Muscle of arm (tissue), 14 donors: ENCODE measurements at places on chromosomes 7 and 10.

DNA sequence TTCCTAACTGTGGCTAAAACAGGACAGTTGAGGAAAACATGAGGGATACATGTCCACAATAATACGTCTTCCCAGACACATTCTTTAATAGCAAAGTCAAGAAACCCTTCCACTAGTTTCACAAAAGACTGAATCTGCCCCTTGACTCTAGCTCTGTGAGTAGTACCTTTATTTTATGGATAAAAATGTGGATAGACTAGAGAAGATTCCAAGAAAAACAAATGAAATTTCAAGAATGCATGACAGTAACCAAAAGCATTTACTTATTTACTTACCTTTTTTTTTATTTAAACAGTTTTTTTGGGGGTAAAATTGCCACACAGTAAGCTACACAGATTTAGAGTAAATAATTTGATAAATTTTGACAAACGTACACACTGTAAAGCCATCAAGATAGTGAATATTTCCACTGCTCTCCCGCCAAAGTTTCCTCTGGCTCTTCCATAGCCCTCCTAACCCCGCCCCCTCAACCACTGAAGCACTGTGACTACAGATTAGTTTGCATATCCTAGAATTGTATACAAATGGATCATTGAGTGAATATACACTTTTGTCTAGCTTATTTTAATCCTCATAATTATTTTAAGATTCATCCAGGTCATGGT is 420.4 kb upstream of the ZMIZ1 start:
- no peak for DNase-seq

DNA sequence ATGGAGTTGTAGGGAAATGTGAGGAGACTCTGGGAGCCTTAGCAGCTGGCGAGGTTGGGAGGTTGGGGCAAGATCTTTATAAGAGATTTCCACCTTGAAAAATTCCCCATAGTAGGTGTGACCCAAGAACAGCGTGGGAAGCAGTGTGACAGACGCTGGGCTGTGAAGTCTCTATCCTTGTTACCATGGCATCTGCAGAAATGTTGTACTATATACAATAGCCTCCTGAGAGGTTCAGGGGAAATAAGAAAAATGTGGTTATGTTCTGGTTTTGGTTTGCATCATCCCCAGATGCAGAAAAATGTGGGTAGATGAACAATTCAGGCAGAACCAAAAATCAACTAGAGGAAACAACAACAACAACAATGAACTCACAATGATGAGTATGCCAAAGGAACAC is 498.6 kb downstream of the SH2D4B start:
- DNase-seq = no peak

DNA sequence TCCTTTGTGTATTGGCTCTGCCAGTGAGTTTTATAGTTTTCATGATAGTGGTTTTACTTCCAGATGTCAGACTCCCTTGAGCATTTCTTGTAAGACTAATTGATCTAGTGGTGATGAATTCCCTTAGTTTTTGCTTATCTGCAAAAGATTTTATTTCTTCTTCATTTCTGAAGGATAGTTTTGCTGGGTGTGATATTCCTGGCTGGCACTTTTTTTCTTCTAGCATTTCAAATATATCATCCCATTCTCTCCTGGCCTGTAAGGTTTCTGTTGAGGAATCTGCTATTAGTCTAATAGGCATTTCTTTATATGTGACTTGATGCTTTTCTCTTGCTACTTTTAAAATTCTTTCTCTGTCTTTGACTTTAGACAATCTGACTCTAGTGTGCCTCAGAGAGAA is 64.8 kb downstream of the SLC16A9 start:
- DNase-seq = no peak

DNA sequence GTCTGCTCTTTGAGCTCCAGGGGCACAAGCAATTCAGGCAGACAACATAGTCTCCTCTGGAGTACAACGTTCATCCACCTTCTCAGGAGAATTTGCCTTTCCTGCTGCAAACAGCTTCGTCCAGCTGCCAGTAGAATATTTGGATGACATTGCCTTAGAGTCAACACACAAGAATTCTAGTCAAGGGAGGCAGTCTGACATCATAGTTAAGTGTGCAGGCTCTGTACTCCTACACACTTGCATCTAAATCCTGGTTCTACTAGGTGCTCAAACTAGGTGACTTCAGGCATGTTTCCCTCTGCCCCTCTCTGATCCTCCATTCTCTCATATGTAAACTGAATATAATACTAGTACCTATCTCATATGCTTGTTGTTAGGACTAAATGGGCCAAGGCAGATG is 314.8 kb downstream of the HPSE2 start:
- DNase-seq = peak; percentile 43

DNA sequence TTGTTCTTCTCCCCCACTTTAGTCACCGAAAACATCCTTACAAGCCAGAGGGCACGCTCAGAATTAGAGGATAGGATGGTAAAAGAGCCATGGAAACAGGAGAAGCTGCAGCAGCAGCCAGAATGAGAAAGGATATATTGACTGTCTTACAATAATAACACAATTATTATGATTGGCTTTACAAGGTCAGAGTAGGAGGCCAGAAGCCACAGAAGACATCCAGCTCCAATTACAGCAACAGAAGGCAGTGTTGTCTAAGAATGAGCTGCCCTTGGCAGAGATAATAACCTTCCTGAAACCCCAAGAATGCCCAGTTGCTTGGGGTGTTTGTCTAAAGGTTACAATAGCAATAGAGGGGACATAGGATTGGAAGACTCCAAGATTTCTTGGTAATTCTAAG is 168.8 kb downstream of the C1GALT1 start:
- no peak for DNase-seq

GRCh38 chr10:32072025-32072800 is 16.0 kb upstream of the KIF5B start:
- no peak for DNase-seq

- DNase-seq = no peak
Observed at GRCh38 chr7:56009695-56010094, 41.5 kb downstream of the PSPH start.

- DNase-seq = no peak
Observed at GRCh38 chr7:36138209-36138608, 14.8 kb upstream of the EEPD1 start.

- DNase-seq = no peak
Observed at GRCh38 chr10:132282667-132283603, 24.8 kb downstream of the STK32C start.

DNA sequence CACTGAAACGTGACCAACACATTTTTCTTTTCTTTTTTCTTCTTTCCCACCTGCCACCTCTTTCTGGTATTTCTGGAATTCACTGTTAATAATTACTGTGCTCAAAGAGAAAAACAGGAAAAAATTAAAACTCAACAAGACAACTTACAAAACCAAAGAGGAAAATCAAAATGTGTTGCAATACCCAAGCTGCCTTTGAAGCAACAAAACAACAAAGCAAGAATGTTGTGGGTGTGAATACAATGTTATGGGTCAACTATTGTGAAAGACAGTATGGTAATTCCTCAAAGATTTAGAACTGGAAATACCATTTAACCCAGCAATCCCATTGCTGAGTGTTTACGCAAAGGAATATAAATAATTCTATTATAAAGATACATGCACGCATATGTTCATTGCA is 415.1 kb downstream of the GFRA1 start:
- no peak for DNase-seq

DNA sequence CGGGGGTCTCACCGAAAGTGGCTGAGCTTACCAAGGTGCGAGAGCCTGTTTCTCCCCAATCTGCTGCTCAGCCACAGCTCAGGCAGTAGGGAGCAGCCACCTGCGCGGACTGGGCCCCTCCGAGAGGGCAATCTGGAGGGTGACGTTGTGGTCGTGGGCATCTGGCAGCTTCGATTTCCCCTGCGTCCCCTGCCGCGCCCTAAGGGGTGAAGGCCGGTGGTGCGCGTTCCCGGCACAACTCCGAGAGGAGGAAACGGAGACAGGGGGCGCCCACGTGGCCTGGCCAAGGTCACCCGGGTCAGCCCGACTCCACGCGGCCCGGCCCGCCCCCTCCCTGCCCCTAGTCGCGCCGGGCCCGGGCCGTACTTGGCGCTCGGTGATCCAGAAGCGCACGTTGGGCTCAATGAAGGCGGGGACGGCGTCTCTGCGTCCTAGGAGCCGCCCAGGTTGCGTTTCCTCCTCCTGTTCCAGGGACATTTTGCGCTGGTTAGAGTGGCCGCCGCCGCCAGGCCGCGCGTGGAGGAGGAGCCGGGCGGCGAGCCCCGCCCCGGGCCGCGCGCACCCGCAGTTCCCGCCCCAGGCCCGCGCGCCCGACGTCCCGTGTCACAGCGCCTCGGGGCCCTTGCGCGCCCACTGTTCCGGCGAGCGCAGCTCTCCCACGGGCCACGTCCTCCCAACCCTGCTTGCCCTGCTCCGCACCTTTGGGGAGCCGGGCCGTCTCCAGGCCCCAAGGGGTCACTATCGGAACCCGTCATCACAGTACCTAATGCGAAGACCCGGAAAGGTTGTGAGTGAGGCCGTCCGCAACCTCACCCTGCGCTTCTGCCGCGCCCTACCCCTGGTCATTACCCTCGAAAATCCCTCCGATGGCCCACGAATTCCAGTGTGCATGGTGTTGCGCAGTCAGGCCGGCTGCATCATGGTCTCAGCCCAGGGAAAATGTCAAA is at the start of gene SFXN4:
TSS of gene SFXN4 (minus strand) at position 544 of the 947 bp plus-strand sequence. CDS start at position 477, 67 bp downstream.
- peak; percentile 74 for DNase-seq

DNA sequence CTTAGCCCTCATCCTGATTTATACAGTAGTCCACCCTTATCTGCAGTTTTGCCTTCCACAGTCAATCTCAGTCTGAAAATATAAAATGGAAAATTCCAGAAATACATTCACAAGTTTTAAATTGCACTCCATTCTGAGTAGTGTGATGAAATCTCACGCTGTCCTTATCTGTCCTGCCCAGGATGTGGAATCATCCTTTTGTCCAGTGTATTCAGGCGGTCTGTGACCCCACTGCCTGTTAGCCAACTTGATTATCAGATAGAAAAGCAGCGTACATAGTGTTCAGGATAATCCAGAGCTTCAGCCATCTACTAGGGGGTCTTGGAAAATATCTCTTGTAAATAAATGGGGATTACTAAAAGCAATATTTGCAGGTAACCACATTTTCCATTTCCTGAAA is 146.3 kb downstream of the MALRD1 start:
- no peak for DNase-seq

GRCh38 chr10:36801660-36802059 is 323.7 kb upstream of the ANKRD30A start:
- no peak for DNase-seq

- DNase-seq = no peak
Observed at GRCh38 chr10:12638103-12638502, 288.8 kb downstream of the CAMK1D start.

DNA sequence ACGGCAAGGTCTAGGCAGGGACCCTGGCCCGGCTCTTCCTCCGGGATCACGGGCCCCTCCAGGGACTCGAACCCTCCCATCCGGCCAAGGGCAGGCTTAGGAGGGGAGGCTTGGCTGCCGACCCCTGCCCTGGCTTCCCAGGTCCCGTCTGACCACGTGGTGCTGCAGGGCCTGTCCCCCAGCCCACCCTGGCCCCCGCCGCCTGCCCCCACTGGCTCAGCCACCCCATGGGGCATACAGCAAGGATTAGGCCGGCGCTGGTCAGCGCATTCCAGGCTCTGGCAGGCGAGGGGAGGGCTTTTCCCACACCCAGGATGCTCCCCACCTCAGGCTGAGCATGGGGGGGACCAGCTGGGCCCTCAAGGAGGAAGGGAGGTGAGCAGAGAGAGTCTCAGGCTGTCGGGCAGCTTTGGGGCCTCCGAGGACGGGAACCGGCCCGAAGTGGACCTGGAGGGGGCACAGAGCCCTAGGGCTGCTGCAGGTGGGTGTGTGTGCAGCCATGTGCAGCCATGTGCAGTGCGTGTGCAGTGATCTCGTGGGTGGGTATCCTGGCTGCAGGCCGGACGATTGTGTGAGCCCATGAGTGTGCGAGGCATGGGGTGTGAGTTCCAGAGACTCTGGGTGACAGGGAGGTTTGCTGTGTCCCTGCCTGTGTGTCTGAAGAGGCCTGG is 713 bp upstream of the GRIFIN start:
- DNase-seq = no peak

DNA sequence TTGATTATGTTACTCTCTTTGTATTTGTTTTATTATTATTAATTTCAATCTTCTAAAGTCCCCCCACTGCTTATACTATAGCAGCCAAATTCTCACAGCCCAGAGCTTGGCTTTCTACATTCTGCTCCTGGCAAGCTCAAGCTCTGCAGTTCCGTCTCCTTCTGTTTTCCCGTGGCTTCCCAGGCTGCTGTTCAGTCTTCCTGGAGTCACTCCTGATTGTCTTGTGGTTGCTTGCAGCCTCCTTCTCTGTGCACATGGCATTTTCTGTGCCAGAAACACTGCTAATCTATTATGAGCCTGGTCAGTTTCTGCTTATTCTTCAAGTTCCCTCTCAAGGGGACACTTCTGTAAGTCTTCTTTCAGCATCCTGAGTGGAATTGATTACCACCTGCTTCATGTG is 533.7 kb upstream of the IGFBP3 start:
- peak; percentile 70 for DNase-seq

- no peak for DNase-seq
Observed at GRCh38 chr10:61669849-61670248, 7.1 kb downstream of the CABCOCO1 start.
